RKO (cell line): ENCODE measurements at places on chromosomes 7 and 10.

GRCh38 chr7:69452797-69453196 lies 145.5 kb upstream of the AUTS2 start:
- DNase-seq: no peak

DNA sequence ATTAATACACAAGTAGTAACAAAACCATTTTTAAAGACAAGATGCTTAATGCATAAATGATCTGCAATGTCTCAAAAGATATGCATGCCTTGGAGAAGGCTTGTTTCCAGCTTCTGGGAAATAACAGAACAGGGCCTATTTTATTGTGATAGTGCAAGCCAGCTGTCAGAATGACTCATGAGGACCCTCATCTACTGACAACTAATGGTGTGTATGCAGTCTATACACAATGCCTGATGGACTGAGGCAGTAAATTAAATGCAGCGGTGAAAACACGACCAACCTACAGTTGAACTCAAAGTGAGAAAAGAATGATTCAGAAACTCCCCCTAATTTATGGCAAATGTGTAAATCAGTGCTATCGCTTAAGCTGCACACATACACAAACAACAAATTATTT lies 46.3 kb downstream of the VPS41 start:
- no peak for DNase-seq

DNA sequence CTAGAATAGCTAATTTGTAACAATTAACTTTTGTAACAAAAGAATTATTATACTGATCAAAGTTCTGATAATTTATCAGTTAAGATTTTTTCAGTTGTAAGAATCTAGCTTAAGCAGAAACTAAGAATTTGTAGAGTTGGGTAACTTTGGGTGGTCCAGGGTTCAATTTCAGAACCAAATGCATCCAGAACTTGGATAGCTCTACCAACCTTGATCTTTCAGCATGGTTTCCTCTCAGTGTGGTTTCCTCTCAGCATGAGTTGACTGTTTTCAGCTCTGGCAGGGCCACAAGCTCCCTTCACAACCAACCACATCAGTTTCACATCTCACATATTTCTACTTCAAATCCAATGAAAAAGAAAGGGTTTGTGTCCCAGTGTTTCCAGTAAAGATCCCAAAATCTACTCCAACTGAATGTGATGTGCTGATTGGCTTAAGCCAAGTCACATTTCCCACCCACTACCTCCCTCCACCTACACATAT lies 3.3 kb upstream of the FAS start:
- DNase-seq: no peak

DNA sequence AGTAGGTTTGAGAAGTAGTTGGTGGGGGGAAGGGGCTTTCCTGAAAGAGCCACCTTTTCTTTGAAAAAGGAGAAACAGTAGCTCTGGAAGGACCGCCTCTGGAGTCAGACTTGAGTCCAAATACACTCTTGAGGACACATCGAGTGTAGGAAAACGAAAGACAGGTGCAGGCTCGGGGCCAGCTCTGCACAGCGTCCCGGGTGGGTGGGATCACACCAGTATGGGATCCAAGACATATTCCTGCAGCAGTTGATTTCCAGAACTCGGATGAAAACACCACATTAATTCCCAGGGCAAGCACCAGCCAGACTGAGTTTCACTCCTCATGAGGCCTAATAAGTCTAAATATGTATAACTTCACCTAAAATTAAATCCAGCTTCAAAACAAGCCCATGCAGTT lies 61.4 kb downstream of the ASB13 start:
- no peak for DNase-seq

- DNase-seq: no peak
These were observed 163.9 kb downstream of the MAD1L1 start for GRCh38 chr7:2068693-2069471.

GRCh38 chr7:136807598-136807997 lies 60.9 kb upstream of the CHRM2 start:
- peak; percentile 22 for DNase-seq

DNA sequence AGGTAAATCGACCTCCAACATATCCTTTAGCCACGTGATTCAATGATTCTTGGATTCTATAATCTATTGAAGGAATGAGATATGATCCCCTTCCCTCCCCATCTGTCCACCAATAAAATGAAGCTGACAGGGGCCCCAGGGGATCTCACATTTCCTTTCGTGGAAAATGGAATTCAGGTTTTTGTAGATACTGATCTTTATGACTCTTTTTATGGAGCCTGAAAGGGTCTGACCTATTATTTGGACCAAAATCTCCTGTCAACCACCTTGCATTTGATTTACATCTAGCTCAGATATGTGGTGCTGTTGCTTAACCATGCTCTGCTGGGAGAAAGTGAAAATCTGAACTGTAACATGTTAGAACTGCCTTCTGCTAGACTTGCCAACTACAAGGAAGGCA lies 234.0 kb upstream of the CXCL12 start:
- DNase-seq: no peak

DNA sequence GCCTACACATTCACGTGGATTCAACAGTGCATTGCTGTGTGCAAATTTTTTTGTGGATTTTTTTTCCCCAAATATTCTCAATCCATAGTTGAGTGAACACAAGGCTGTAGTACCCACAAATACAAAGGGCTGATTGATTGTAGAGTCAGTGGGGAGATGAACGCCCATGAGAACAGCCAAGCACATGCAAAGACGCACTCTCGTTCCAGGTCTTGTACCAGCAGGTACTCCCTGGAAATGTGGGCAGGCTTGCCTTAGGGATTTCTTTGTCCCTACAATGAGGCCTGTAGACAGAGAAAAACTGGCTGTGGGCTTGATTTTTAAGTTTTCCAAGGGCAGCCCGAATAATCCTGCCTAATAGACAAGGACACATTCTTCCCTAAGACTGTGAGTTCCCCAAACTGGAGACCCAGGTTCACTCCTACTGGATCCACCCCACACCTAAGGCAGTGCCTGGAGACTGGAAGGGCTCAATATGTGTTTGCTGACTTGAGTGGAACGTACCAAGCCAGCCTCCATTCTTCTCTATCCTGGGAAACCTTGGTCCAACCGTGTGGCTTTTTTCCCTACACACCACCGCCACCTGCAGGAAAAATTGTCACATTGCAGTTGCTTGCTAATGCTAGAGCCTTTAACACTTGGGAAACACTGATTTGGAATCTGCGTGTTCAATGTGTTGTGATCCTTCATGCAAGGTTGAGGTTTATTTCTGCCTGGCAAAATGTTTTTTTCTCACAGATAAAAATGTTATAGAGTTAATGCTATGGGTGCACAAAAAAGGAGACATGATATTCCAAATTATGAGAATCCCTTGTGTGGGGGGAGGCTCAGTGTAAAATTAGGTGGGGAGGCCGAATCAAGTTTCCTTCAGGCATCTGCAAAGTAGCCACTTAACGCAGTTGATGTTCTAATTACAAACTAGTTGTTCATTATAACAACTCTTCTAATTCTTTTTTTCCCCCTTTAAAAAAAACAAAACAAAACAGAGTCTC lies 49.3 kb downstream of the PPP1R17 start:
- DNase-seq: peak; percentile 55

DNA sequence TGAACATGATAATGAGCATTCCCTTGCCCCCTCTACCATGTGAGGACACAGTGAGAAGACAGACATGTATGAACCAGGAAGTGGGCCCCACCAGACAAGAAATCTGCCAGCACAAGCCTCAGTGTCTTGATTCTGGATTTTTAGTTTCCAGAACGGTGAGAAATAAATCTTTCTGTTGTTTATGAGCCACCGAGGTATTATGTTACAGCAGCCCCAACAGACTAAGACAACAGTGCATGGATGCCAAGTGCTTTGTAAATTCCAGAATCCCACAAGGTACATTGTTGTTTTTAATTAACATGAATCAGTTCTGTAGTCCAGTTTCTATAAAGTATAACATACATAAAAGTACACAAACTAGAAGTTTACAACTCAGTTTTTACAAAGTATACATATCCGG lies 162.2 kb downstream of the ARHGAP21 start:
- no peak for DNase-seq

- DNase-seq: peak; percentile 60
These were observed 1.9 kb downstream of the SYPL1 start for GRCh38 chr7:106110238-106110560.

- no peak for DNase-seq
These were observed 63.1 kb downstream of the TMEM209 start for GRCh38 chr7:130141884-130142653.
